Stimulated activated CD8-positive, alpha-beta memory T cell treated with anti-CD3 and anti-CD28 coated beads, Interleukin-4, amount 100 ng/mL, for 1 hour (primary cell): ENCODE measurements at places on chromosomes 5 and 9.
A peak's percentile ranks its signal among the peaks of the same experiment; 100 is the strongest.

- DNase-seq, result no peak
These were observed 17.3 kb upstream of the ITGA1 start for GRCh38 chr5:52770287-52770939.

- no peak for DNase-seq
These were observed 1.3 kb downstream of the ENC1 start for GRCh38 chr5:74638970-74639806.

DNA sequence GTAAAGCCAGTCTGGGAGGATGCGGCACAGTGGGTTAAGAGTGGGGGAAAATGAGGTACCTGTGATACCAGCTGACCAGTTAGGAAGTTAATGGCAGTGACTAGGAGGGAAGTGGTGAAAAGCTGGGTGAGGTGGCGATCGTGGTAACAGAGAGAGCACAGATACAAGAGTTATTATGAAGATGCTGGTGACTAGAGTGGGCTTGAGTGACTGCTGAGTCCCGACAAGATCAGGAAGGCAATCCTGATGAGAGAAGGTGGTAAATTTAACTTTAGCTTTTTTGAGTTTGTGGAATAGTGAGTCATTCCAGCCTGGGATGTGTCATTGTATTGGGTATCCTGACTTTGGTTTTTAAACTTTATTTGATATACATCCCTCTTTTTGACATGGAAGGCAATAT, 38.8 kb downstream of the CMYA5 start:
- no peak for DNase-seq

- no peak for DNase-seq
These were observed 233.7 kb downstream of the GLIS3 start for GRCh38 chr9:4066120-4066519.

- DNase-seq, result no peak
These were observed 3.6 kb upstream of the DOCK8 start for GRCh38 chr9:211036-211435.

GRCh38 chr5:167348251-167348926, 943.1 kb upstream of the WWC1 start:
- no peak for DNase-seq

DNA sequence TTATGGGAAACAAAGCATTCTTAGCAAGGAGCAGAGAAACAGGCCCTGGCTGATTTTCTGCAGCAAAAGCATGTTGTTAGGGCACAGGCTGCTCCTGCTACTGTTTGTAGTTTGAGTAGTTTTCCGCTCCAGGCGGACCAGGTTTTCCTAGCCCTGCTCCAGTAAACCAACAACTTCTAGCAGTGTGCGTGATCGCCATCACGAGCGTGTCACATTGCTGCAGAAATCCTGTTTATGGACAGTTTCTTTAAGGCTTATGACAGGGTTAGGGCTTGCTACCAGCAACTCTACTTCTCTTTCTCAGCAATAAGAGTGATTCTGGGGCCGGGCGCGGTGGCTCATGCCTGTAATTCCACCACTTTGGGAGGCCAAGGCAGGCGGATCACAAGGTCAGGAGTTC, 803.9 kb upstream of the CDH10 start:
- DNase-seq, result no peak

- DNase-seq, result no peak
These were observed 439.1 kb downstream of the RAB3C start for GRCh38 chr5:59021837-59022514.

- DNase-seq, result no peak
These were observed 23.7 kb upstream of the PDE8B start for GRCh38 chr5:77186652-77187370.

DNA sequence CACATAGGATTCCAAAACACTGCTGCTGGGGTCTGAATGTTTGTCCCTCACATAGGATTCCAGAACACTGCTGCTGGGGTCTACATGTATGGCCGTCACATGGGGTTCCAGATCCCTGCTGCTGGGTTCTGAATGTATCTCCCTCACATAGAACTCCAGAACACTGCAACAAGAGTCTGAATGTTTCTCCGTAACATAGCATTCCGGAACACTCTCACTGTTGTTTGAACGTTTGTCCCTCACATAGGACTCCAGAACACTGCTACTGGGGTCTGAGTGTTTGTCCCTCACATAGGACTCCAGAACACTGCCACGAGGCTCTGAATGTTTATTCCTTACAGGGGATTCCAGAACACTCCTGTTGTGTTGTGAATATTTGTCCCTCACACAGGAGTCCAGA, 216.8 kb downstream of the FOXD4L6 start:
- no peak for DNase-seq

- DNase-seq, result no peak
These were observed 15.6 kb downstream of the TENT4A start for GRCh38 chr5:6728795-6729183.

GRCh38 chr9:136347472-136348256, 15.9 kb downstream of the DNLZ start:
- no peak for DNase-seq

DNA sequence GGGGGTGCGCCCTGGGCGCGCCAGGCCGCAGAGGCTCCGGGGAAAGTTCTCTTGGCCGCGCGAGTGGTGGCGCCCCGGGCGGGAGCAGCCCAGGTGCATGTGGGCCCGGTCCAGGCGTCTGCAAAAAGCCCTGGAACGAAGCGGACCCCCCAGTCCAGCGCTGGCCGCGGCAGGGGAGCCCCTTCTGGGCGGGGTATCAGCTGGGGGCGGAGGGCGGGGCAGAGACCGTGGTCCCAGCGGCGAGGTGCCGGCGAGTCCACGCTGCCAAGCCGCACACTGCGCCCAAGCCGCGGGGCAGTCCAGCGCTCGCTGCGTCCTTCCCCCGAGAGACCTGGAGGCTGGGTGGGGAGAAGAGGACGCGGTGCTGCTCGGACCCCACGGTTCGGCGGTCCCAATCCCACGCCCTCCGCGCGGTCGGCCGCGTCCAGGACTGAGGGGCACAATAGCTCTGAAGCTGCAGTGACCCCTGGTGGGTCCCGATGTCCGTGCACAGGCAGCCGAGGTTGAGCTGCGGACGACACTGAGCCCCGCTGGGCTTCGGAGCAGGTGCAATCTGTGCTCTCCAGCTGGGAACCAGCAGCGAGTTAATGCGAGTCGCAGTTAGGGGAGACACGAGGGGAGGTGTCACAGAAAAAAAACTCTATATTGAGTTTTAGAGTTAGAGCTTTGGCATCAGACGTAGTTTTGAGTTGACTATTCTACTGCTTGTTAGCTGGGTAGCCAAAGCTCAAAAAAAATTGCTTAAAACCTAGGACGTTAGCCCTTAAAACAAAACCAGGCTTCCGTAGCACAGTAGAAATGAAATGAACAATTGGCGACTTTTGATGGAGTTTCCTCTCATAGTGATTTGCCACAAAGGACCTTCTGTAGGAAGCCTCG, 1.1 kb upstream of the EPB41L4A start:
- DNase-seq, result no peak

- DNase-seq, result no peak
These were observed 6.4 kb downstream of the GRIA1 start for GRCh38 chr5:153496835-153497234.

GRCh38 chr5:21623831-21624230, 1229.3 kb downstream of the CDH12 start:
- no peak for DNase-seq

DNA sequence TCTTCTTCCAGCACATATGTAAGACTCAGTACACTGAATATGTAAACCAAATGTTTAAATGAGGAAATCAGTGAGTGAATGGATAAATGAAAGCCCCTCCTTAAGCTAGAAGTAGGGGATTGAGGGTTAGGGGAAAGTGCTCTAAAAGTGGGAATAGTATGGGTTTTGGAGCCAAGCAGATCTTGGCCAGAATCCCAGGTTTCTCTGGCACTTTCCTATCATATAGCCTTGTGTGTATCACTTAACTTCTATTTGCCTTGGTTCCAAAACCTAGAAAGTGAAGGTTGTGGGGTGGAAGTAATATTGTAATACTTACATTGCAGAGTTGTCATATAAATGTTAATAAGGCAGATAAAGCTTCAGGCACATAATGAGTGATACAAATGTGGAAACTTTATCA, 45.0 kb upstream of the SV2C start:
- no peak for DNase-seq

- no peak for DNase-seq
These were observed 219.4 kb downstream of the SPOCK1 start for GRCh38 chr5:137279521-137280231.

- DNase-seq, result no peak
These were observed 10.6 kb downstream of the CDH12 start for GRCh38 chr5:22842574-22842973.

- no peak for DNase-seq
These were observed 200.3 kb downstream of the C9orf152 start for GRCh38 chr9:110007477-110008270.

DNA sequence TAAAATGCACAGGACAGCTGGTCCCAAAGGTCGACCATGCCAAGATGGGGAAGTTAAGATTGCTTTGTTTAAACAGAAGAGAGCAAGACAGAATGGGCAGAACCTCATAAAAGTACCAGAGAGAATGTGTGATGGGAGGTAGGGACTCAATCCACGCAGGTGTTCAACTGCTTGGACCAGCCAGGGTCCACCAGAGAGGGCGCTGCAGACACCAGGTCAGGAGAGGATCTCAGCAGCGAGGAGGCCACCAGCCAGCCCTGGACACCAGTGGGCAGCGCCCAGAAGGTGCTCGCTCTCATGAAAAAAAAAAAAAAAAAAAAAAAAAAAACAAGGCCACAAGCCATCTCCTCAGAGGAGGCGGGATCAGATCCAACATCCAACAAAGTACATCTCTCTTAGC, 81.8 kb downstream of the SHC3 start:
- DNase-seq, result no peak

DNA sequence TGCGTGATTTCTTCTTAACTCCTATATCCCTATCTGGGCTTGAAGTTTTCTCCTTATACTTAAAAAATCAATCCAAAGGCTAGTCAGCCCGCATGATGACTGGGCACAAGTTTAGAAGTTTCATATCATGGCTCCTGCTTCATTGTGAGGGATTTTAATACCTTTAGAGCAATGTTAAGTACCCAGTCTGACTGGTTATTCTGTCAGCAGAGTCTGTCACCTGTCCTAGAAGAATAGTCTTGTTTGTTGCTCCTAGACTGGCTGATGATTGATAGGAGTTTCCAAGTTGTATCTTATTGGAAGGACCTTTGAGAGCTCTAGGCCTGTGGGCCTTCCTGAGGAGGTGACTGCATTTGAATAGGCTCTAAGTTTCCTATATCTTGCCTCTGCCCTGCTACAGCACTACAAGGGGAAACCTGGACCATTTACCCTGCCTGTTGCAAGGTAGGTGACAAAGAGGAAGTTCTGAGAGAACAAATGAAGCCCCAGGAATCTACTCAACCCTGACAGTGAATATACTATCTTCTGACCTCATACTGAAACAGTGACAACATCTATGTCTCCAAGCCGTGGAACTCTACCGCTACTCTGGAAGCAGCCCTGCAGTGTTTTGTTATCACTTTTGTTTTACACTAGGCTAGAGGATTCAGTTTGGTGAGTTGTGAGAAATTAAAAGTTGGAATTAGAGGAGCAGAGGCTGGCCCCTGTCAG, 66.5 kb downstream of the F2RL2 start:
- DNase-seq, result no peak

DNA sequence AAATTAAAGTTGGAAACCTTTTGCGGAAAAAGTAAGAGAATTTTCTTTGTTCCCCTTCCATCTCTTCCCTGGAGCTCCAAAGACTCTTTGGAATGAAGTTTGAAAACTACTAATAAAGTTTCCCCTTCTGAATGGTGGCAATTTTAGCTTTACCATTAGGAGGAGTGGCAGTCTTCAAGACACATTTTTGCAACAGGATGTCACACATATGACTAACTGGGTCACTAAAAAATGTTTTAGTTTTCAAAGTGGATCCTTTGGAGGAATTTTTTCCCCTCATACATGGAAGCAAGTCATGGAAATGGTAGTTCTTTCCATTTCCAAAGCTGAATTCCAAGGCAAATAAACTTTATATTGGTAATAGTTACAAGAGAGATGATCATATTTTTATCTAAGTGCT, 15.6 kb downstream of the FBXO4 start:
- no peak for DNase-seq

- DNase-seq, result no peak
These were observed 24.3 kb downstream of the RAD23B start for GRCh38 chr9:107307331-107307730.

DNA sequence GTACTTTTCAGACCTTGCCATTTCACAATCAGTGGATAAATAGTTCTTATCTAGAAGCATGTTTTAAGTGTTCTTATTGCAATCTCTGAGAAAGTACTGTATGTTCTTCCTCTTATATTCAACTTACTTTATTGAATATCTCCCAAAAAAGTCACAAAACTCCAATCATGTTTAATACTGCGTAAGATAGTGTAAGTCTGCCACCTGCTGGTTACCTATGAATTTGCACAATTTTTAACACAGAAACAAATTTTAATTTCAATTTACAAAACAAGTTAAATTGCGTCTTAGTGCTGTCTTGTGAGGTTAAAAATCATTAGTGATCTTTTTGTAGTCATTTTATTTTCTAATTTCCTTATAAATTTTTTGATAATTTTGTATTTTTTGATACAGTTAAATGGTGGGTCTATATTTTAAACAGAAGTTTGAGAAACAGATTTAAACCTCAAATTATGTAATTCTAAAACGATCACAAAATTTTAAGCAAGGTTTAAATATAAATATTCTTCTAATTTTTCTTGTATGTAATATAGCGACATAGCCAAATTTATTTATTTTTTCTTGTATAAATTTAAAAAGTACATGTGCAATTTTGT, 115.8 kb downstream of the EMB start:
- no peak for DNase-seq

GRCh38 chr9:470552-471194, 256.0 kb downstream of the DOCK8 start:
- no peak for DNase-seq

- no peak for DNase-seq
These were observed 26.2 kb upstream of the WDR41 start for GRCh38 chr5:77518304-77518703.

- no peak for DNase-seq
These were observed 77.4 kb downstream of the MEGF10 start for GRCh38 chr5:127367946-127368465.

- DNase-seq, result no peak
These were observed 14.1 kb upstream of the ARHGEF37 start for GRCh38 chr5:149567226-149567625.

- no peak for DNase-seq
These were observed 1.5 kb downstream of the RASGRF2 start for GRCh38 chr5:80961376-80962281.

- peak; percentile 39 for DNase-seq
These were observed 145.5 kb downstream of the ERCC6L2 start for GRCh38 chr9:96020792-96021550.

DNA sequence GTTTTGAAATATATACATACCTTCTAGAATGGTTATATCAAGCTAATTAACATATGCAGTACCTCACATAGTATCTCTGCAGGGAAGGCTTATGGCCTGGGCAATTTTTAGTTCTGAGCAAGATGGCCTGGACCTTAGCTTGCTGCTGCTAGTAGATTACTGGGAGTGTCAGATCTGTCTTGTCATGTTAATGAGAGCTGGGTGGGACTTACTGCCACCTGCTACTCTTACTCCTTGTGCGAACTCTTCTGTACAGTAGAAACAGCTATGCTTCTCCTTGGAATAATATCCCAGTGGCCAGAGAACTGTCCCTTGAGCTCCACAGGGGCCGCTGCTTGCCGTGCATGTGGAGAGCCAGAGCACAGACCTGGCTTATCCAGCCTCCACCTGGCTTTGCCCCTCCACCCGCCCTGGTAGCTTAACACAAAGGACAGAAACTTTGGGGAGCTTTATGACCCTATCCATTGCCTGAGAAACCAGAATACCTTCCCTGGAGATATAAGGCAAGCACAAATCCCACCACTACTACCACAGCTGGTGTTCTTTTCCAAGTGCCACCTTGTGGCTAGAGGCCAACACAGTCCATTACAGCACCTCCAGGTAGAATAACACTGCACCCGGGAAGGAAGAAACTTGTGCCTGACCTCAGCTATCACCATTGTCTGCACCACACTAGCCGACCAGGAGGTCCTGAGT, 74.4 kb upstream of the RUSC2 start:
- no peak for DNase-seq
